ENCODE measurements at places on chromosomes 3 and 15. TPM values are rescaled to one million over a fixed set of nuclear protein-coding genes. Genes with fewer than 3 reads are reported as not detected.

DNA sequence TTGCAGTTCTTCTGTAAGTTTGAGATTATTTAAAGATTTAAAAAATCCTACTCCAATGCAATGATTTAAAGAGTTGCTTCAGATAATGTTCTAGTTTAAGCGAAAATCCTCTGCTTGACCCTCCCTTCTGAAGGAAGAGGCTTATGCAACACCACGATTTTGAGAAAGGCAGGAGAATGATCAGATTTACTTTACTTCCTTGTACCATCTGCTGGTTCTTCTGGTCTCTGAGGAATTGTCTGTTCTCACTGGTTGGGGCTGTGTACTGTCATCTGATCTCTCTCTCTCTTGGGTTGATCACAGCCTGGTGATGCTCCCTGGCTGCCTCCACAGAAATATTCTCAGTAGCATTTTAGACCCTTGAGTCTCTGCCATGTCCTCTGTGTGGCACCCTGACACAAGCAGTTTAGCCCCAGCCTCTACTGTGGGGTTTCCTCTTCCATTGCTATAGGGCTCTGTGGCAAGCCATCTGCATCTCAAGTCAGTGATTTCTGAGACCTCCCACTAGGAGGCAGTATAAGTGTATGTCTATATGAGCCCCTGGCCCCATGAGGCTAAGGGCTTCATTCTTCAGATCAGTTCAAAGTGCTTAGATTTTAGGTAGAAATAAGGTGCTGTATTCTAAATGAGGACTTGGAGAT lies 50.8 kb upstream of the PLAAT1 start:
- H3K27me3 ChIP-seq = no peaks in the 10 kb centered on the region
- peak; percentile 60 for DNase-seq
- no peaks in the 10 kb centered on the region for H3K4me1 ChIP-seq

TRIM42 gene
- not detected for total RNA-seq

GRCh38 chr3:140493271-140493670 lies 184.6 kb upstream of the TRIM42 start:
- H3K36me3 ChIP-seq = no peaks in the 10 kb centered on the region
- no peak for DNase-seq
- H3K27ac ChIP-seq = no peak overlapping the region
- H3K4me1 ChIP-seq = no peaks in the 10 kb centered on the region

- no peak for DNase-seq
- H3K27ac ChIP-seq = no peak overlapping the region
- no peaks in the 10 kb centered on the region for H3K27me3 ChIP-seq
Measured at GRCh38 chr3:188470508-188471130, 316.7 kb downstream of the LPP start.

DNA sequence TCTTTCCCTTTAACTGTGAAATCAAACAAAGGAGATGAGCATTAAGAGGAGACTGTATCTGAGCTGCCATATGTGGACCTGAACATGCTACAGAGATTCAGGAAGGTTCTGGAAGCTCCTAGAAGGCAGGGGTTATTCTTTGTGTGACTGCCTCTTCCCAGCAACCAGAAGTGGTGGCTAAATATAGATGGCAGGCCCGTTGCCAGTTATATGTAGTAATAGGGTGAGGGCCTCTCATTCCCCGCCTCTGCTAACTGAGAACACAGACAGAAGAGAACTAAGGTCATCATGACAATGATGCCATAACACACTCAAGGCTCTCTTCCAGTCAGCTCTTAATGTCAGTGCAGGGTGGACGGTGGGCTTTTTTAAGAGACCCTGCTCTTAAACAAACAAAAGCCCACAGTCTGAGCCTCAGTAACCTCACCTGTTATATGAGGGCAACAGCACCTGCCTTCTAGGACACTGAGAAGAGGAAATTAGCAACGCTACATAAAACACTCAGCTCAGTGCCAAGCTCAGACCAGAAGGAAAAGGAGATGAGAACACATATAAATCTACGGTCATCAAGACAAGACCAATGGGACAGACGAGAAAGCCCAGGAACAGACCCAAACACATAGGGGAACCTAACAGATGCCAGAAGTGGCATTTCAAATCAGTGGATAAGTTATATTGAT lies 22.3 kb downstream of the CFAP92 start:
- H3K27ac ChIP-seq = no peak overlapping the region
- H3K27me3 ChIP-seq = no peaks in the 10 kb centered on the region
- no peak for DNase-seq
- no peak overlapping the region for H3K4me3 ChIP-seq
- no peaks in the 10 kb centered on the region for H3K36me3 ChIP-seq
- H3K4me1 ChIP-seq = no peaks in the 10 kb centered on the region

- H3K4me1 ChIP-seq = no peaks in the 10 kb centered on the region
- no peaks in the 10 kb centered on the region for H3K27me3 ChIP-seq
- no peaks in the 10 kb centered on the region for H3K36me3 ChIP-seq
- no peak for DNase-seq
Measured at GRCh38 chr3:120637851-120638559, 41.9 kb downstream of the NDUFB4 start.

DNA sequence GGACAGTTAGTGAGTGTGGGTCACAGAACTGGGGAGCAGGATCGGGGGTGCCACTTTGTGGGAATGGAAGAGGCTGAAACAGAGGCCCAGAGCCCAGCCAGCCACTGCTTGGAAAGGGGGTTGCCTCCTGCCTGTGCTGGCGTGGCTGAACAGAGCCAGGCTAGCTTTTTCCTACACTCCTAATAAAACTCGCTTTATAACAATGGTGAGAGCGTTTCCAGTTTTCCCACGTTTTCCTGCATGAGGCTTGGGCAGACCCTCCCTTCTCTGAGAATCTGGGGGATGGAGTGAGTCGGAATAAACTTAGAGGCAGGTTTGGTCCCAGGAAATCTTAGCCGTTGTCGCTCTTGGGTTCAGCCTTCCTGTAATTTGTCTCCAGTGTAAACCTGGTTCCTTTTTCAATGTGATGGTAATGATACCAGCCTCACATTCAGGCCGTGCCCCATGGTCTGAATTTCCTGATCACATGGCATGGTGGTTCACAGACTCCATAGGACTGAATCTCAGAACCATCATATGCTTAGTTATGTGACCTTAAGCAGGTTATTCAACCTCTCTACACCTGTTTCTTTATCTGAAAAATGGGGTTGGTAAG lies 6.5 kb upstream of the FGD5 start:
- H3K27me3 ChIP-seq = peaks cover 37% of the 10 kb centered on the region
- DNase-seq = no peak
- no peaks in the 10 kb centered on the region for H3K36me3 ChIP-seq
- H3K4me3 ChIP-seq = peak overlapping the region; percentile 78

CD200R1 gene
- total RNA-seq = not detected

ITGB5 gene
- total RNA-seq = 251 TPM

GNAT1 gene
- not detected for total RNA-seq

DNA sequence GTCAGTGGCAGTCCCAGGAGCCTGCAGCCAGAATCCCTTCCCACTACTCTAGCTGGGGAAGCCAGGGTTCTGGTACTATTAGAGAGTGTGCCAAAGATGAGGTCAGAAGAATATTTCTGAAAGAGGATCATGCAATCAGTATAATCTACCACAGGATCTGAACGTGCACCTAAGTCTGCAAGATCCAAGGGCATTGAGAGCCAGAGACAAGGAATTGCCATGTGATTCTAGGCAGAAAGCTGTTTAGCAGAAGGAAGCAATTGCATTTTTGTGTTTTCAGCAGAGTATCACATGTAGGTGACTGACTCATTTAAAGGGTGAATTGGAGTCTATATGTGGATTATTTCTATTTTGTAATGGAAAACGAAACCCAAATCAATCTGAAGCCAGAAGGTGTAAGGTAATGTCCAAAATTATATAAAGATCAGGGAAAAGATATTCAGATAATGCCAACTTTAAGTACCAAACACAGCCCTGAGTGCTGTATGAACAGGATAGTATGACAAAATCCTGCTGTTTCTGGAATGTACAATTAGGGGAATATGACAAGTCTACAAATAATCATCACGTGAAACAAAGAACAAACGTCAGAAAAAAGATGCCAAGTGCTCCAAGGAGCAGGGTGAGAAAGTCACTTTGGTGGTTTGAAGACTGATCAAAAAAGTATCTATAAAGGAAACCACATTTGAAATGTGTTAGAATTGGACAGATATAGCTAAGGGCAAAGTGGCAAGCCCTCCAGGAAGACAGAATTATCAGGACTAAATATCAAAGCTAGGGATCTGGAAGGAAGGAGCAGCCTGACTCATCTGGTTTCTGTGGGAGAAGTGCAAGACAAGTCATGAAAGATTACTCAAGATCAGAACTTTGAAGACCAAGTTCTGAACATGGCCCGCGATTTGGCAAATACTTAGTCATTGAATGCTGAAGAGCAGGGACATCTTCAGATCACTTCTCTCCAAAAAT lies 1036.6 kb downstream of the NTRK3 start:
- H3K27me3 ChIP-seq = no peaks in the 10 kb centered on the region
- no peak overlapping the region for H3K4me3 ChIP-seq
- no peak overlapping the region for H3K27ac ChIP-seq
- DNase-seq = no peak

DNA sequence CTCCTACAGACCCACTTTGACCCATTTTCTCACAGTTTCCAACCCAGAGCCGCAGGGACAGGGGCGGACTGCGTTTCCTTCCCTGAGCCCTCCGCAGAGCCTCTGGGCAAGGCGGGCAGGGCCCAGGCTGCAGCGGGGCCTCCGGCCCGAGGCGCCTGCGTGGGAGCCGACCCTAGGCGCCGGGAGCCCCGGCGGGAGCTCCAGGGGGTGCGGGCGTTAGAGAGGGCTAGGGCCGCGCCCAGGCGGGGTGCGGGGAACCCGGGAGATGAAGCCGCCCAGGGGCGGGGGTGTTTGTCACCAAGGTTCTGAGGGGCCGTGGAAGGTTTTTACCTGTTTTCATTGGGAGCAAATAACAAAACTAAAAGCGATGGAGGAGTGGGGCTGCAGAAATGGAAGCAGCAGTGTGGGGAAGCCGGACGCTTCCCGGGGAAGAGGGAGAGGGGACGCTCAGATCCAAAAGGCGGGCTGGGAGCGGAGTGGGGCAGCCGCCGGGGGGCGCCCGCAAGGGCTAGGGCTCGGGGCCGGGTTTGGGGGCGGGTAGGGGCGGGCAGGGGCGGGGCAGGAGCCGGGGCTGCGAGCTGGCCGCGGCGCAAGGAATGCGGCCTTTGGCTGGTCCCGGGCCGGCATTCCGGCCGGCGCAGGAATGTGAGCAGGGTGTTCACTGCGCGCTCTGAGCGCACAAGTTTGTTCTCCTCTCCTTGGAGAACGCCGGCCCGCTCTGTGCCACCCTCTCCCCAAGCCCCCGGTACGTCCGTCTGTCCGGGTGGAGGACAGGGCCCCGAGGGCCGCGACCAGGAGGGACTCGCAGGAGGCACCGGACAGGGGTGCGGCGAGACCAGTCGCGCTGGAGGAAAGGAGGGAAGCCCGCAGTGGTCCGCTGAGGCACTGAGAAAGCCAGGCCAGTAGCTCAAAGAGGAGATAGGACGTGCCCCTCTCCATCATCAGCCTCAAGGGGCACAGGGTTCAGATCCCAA lies 61.1 kb downstream of the AMOTL2 start:
- peaks cover 30% of the 10 kb centered on the region for H3K27me3 ChIP-seq
- peak overlapping the region; percentile 59 for H3K27ac ChIP-seq
- H3K36me3 ChIP-seq = no peaks in the 10 kb centered on the region
- no peak for DNase-seq
- peaks cover 35% of the 10 kb centered on the region for H3K4me1 ChIP-seq

HRG gene
- total RNA-seq = 0.15 TPM

DNA sequence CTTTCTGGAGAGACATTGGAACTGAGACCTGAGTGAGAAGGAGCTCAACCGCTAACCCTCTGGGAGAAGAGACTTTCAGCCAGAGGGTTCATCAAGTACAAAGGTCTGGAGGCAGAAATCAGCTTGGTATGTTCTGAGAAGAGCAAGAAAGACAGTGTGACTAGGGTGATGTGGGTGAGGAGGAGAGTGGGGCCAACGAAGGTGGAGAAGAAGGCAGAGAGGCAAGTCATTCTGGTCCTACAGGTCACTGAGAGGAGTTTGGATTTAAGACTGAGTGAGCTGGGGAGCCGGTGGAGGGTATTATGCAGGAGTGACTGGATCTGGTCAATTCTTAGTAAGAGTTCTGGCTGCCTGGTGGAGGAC lies 12.2 kb downstream of the XIRP1 start:
- H3K36me3 ChIP-seq = no peaks in the 10 kb centered on the region
- H3K27ac ChIP-seq = no peak overlapping the region
- peaks cover 11% of the 10 kb centered on the region for H3K27me3 ChIP-seq
- DNase-seq = no peak
- H3K4me1 ChIP-seq = peaks cover 7% of the 10 kb centered on the region
- H3K4me3 ChIP-seq = peak overlapping the region; percentile 50

GRCh38 chr3:195591220-195591619 lies 7.5 kb upstream of the APOD start:
- H3K36me3 ChIP-seq = no peaks in the 10 kb centered on the region
- H3K27me3 ChIP-seq = no peaks in the 10 kb centered on the region
- H3K4me3 ChIP-seq = no peak overlapping the region
- no peak for DNase-seq
- no peak overlapping the region for H3K27ac ChIP-seq

TJP1 gene
- total RNA-seq = 138 TPM

DNA sequence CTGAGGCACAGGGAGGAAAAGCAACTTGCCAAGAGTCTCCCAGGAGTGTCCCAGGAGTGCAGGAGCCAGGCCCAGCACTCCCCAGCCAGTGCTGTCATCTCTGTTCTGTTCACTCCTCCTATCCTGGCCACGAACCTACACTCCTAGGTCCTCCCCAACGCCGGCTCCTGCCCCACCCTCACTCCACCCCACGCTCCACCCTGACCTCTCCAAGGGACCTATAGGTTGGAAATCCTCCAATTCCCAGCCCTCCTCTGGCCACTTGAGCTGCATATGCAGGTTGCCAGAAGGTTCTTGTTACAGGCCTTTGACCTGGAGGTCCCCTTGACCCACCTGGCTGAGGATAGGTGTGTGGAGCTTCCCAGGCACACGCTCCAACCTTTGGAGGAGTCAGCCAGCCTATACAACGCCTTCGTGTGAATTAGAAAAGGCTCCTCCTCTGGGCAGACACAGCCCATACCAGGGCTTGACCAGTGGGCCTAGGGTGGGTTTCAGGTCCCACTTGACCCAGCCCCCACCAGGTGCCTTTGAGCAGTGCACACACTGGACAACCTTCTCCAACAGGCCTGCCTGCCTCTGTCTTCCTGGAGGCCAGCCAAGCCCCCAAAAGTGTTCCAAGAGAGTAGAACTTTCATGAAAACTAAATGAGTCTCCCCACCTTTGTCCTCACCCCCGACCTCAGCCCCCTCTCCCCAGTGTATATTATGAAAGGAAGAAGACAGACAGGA lies 167.2 kb upstream of the TLE3 start:
- no peak for DNase-seq
- no peaks in the 10 kb centered on the region for H3K36me3 ChIP-seq
- H3K4me3 ChIP-seq = no peak overlapping the region

DNA sequence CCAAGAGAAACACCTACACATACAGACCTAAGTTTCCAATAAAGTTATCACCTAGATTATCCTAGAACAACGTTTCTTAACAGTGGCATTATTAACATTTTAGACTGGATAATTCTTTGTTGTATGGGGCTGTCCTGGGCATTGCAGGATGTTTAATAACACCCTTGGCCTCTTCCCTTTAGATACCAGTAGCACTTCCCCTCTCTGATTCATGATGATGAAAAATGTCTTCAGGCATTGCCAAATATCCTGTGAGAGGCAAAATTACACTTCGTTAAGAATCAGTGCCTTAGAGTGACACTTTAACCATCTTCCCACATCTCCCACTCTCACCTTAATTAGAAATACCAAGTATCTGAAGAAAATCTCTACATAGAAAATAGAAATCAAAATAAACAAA lies 352.6 kb downstream of the CGGBP1 start:
- no peak overlapping the region for H3K27ac ChIP-seq
- no peak for DNase-seq
- H3K27me3 ChIP-seq = no peaks in the 10 kb centered on the region
- H3K36me3 ChIP-seq = no peaks in the 10 kb centered on the region
- H3K4me3 ChIP-seq = no peak overlapping the region
- no peaks in the 10 kb centered on the region for H3K4me1 ChIP-seq
